ENCODE measurements at places on chromosomes 1 and 21.

GRCh38 chr21:17597680-17598079 is 15.0 kb downstream of the BTG3 start:
- no peak for DNase-seq
- H3K36me3 ChIP-seq: peaks cover 12% of the 10 kb centered on the region
- no peaks in the 10 kb centered on the region for H3K4me1 ChIP-seq
- H3K27ac ChIP-seq: no peak overlapping the region
- H3K27me3 ChIP-seq: no peaks in the 10 kb centered on the region

- no peak overlapping the region for H3K4me3 ChIP-seq
- H3K27ac ChIP-seq: peak overlapping the region; percentile 27
- DNase-seq: peak; percentile 56
- H3K36me3 ChIP-seq: peaks cover 37% of the 10 kb centered on the region
Observed at GRCh38 chr1:230270559-230271281, 155.4 kb downstream of the PGBD5 start.

DNA sequence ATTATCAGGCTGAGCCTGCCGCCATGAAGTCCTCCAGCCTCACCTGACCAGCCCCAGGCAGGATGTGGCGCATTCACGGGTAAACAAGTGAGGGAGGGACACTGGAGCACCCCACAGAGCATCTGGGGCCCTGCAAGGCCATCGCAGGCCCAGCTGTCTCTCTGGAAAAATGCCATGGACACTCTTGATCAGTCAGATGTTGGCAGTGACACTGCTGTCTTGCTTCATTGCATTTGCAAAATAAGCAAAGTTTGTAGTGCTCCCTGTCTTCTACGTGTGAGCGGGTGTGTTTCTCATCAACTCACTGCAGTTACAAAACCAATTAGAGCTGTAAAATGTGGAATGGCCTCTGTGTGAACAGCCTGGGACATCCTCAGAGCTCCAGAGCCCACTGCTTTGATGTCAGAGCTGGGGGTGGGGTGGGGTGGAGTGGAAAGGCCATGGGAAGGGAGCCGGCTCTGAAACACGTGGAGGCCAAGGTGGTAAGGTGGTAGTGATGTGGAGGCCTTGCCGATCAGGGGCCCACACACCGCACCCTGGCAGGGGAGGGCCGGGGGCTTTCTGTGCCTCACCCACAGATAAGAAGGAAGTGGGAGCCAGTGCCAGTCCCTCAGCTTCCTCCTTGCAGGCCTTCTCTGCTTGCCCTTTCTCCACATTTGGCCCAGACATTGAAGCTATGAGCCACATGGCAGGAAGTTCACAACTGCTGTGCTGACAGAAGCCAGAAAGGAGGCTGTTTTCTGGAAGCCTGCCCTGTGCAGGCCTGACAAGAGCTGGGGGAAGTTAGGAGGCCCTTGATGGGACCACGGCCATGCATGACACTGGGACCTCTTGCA is 254.9 kb downstream of the RHOU start:
- H3K36me3 ChIP-seq: no peaks in the 10 kb centered on the region
- H3K27me3 ChIP-seq: no peaks in the 10 kb centered on the region
- no peak overlapping the region for H3K4me3 ChIP-seq
- peaks cover 41% of the 10 kb centered on the region for H3K4me1 ChIP-seq
- no peak overlapping the region for H3K27ac ChIP-seq
- DNase-seq: no peak

DNA sequence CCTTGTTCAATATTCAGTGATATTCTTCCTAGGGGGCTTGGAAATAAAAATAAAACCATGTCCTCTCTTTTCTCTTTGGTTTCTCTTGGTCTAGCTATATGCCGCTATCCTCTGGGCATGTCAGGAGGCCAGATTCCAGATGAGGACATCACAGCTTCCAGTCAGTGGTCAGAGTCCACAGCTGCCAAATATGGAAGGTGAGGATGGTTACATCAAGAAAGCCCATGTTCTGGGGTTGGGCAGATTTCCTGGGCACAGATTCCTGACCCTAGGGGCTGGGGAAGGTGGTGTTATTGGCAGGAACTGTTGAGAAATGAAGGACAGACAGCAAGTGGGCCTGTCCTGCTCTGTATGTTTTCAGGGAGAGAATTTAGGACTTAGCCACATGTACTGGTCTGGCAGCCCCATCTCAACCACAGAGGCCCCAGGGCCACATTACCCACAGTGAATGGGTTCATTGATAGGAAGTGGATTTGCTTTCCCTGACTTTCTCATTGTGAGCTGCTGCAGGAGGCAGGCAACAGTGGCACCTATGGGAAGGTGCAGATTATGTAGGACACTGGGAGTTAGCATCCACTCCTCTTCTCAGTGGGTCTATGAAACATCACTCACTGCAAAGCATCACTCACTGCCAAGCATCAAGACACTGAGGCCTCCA is 37.4 kb upstream of the HSD17B7 start:
- H3K4me3 ChIP-seq: no peak overlapping the region
- no peak overlapping the region for H3K27ac ChIP-seq
- H3K4me1 ChIP-seq: no peaks in the 10 kb centered on the region

- no peak overlapping the region for H3K4me3 ChIP-seq
- no peaks in the 10 kb centered on the region for H3K4me1 ChIP-seq
- DNase-seq: no peak
- no peaks in the 10 kb centered on the region for H3K27me3 ChIP-seq
- H3K36me3 ChIP-seq: no peaks in the 10 kb centered on the region
Observed at GRCh38 chr1:56811331-56811730, 7.9 kb downstream of the FYB2 start.

GRCh38 chr1:13675151-13675651 is 24.8 kb upstream of the PRDM2 start:
- no peaks in the 10 kb centered on the region for H3K36me3 ChIP-seq
- H3K27me3 ChIP-seq: no peaks in the 10 kb centered on the region
- no peak for DNase-seq
- H3K27ac ChIP-seq: no peak overlapping the region
- H3K4me1 ChIP-seq: no peaks in the 10 kb centered on the region

GRCh38 chr1:68571454-68572235 is 74.8 kb upstream of the DEPDC1 start:
- DNase-seq: no peak
- H3K4me1 ChIP-seq: no peaks in the 10 kb centered on the region
- H3K4me3 ChIP-seq: no peak overlapping the region
- H3K36me3 ChIP-seq: no peaks in the 10 kb centered on the region

- H3K27ac ChIP-seq: peak overlapping the region; percentile 36
- no peak overlapping the region for H3K4me3 ChIP-seq
- peak; percentile 56 for DNase-seq
- H3K36me3 ChIP-seq: peaks cover 29% of the 10 kb centered on the region
- H3K27me3 ChIP-seq: no peaks in the 10 kb centered on the region
- H3K4me1 ChIP-seq: no peaks in the 10 kb centered on the region
Observed at GRCh38 chr1:160997323-160998038, 23.5 kb downstream of the F11R start.

- H3K4me1 ChIP-seq: peaks cover 29% of the 10 kb centered on the region
- no peak overlapping the region for H3K4me3 ChIP-seq
- H3K36me3 ChIP-seq: no peaks in the 10 kb centered on the region
- H3K27ac ChIP-seq: peak overlapping the region; percentile 64
- no peak for DNase-seq
Observed at GRCh38 chr1:6358757-6359201, 34.8 kb downstream of the ACOT7 start.

GRCh38 chr1:232278925-232279324 is 351.0 kb downstream of the SIPA1L2 start:
- DNase-seq: no peak
- H3K27ac ChIP-seq: no peak overlapping the region
- H3K36me3 ChIP-seq: no peaks in the 10 kb centered on the region
- no peaks in the 10 kb centered on the region for H3K4me1 ChIP-seq

DNA sequence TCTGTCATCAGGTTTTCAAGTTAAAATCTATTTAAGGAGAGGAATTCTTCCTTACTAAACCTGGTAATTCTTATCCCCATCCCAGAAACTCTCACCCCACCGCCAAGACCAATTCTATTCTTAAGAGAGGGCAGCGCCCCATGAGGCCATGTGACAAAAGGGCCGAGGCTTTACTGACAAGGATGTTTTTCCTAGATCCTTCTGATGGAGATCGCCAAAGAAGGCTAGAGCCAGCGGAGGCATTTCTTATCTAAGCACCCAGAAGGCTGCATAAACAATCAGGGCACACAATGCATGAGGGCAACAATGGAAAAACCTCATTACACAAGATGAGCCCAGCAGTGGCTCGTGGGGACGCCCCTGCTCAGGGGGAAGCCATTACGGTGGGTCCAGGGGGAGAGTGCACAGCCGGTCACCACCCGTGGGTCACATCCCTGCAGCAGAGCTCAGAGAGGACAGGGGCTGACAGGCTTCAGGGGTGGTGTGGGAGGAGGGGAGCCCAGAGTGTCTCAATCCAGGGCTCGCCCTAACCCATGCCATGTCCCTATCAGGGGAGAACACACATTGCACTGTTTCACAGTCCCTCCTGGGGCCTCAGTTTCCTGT is 88.7 kb downstream of the ITPKB start:
- peaks cover 59% of the 10 kb centered on the region for H3K36me3 ChIP-seq
- peaks cover 11% of the 10 kb centered on the region for H3K4me1 ChIP-seq
- no peaks in the 10 kb centered on the region for H3K27me3 ChIP-seq
- peak overlapping the region; percentile 31 for H3K27ac ChIP-seq
- no peak for DNase-seq

GRCh38 chr1:208997726-208998312 is 585.7 kb upstream of the CAMK1G start:
- no peaks in the 10 kb centered on the region for H3K36me3 ChIP-seq
- DNase-seq: no peak
- H3K4me3 ChIP-seq: no peak overlapping the region
- H3K27me3 ChIP-seq: no peaks in the 10 kb centered on the region
- H3K4me1 ChIP-seq: no peaks in the 10 kb centered on the region
- H3K27ac ChIP-seq: no peak overlapping the region

- H3K36me3 ChIP-seq: peaks cover 47% of the 10 kb centered on the region
- H3K27ac ChIP-seq: no peak overlapping the region
- peaks cover 13% of the 10 kb centered on the region for H3K4me1 ChIP-seq
- peaks cover 1% of the 10 kb centered on the region for H3K27me3 ChIP-seq
- no peak for DNase-seq
Observed at GRCh38 chr1:43653893-43654292, 3.9 kb downstream of the KDM4A start.

DNA sequence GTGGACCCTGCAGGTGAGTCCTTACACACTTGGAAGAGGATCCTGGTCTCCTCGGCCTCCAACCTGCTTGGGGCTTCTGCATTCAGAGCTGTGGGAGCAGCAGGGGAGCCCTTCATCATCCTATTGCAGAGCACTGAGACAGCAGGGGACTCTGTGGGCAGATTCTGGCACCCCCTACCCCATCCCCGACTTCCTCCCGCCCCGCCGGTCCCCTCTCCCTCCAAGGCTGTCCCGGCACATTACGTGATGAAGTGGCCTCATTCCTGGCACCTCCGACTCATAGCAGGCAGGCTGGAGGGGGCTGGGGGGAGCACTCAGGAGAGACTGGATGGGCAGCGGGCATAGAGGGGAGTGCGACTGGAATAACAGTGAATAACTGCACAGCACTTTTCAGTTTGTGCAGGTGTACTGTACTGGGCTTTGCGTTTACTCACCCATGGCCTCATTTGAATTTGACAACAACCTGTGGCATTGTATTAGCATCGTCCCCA is 394.1 kb downstream of the MATN1 start:
- no peaks in the 10 kb centered on the region for H3K27me3 ChIP-seq
- no peak for DNase-seq
- no peaks in the 10 kb centered on the region for H3K4me1 ChIP-seq
- H3K36me3 ChIP-seq: no peaks in the 10 kb centered on the region
- no peak overlapping the region for H3K4me3 ChIP-seq

- peaks cover 20% of the 10 kb centered on the region for H3K36me3 ChIP-seq
- H3K4me3 ChIP-seq: no peak overlapping the region
- peaks cover 70% of the 10 kb centered on the region for H3K4me1 ChIP-seq
- H3K27me3 ChIP-seq: no peaks in the 10 kb centered on the region
- H3K27ac ChIP-seq: no peak overlapping the region
Observed at GRCh38 chr1:248855580-248855979, 3.3 kb downstream of the ZNF692 start.

- no peaks in the 10 kb centered on the region for H3K36me3 ChIP-seq
- DNase-seq: no peak
- no peak overlapping the region for H3K4me3 ChIP-seq
- H3K27me3 ChIP-seq: no peaks in the 10 kb centered on the region
- H3K4me1 ChIP-seq: no peaks in the 10 kb centered on the region
Observed at GRCh38 chr1:29500041-29500440, 263.7 kb downstream of the PTPRU start.

DNA sequence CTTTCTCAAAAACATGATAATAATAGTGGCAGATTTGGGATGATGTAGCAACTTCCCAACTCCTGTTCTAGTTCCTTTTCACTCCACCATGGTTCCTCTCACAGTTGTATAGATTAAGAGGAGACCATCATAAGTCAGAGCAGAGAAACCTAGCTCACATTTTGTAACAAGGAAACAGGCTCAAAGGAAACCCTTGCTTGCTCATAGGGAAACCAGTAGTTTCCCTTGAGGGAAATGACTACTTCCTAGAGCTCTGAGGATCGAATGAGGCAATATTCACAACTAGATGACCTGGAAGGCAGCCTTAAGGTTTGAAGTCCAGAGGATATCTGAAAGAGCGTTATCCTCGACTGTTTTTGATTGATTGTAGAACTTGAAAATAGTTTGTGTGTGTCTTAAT is 76.1 kb upstream of the C8B start:
- no peak overlapping the region for H3K27ac ChIP-seq
- no peaks in the 10 kb centered on the region for H3K4me1 ChIP-seq
- H3K4me3 ChIP-seq: no peak overlapping the region
- H3K27me3 ChIP-seq: no peaks in the 10 kb centered on the region

DNA sequence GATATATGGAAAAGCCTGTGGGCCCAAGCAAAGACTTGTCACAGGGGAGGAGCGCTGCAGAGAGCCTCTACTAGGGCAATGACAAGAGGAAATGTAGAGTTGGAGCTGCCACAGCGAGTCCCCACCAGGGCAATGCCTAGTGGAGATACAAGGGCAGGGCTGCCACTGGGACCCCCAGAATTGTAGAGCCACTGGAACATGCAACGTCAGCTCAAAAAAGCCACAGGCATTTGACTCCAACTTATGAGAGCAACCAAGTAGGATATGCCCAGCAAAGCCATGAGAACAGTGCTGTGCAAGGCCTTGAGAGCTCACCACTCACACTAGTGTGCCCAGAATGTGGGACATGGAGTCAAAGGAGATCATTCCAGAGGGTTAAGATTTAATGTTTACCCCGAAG is 63.7 kb upstream of the CAMK1G start:
- H3K4me1 ChIP-seq: no peaks in the 10 kb centered on the region
- no peaks in the 10 kb centered on the region for H3K36me3 ChIP-seq
- H3K27me3 ChIP-seq: no peaks in the 10 kb centered on the region
- DNase-seq: no peak

DNA sequence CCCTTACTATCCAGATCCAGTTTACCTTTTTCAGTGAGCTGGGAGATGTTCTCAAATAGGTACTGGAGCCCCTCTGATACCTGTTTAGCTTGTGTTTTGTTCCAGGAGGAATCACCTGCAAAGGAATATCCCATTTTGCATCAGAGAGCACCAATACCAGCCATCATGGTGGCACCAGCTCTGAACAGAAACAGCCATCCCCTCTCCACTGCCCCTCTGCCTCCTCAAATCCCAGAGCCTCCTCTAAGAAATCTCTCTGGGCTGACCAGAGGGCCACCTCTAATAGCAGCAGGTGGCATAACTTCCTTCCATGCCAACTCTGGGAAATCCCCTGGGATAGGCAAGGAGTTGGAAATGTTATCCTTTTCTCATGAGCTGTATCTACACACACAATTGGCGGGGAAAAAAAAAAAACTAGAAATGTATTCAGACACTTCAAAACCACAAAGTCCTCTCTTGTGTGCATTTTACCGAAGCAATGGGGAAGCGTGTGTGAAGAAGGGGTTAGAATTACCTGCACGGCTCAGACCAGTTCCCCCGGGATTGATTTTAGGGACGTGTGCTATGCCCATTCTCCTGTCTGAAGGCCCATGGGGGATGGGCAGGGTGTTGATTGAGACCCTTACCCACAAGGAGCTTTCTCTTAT is 2.4 kb downstream of the PGLYRP4 start:
- no peak overlapping the region for H3K4me3 ChIP-seq
- peaks cover 36% of the 10 kb centered on the region for H3K4me1 ChIP-seq
- DNase-seq: no peak
- H3K27me3 ChIP-seq: no peaks in the 10 kb centered on the region

Data from thymus (tissue), 14 donors.